ENCODE measurements at places on chromosomes 6 and 20. TPM values are rescaled to one million over a fixed set of nuclear protein-coding genes. Genes with fewer than 3 reads are reported as not detected.

Gene CAP2
- not detected for total RNA-seq

Gene BTNL2
- not detected for total RNA-seq

Gene CEP250
- total RNA-seq: 61.0 TPM

Gene DDO
- total RNA-seq: not detected

Gene KCNQ5
- 6.2 TPM for total RNA-seq

Gene SNX3
- 75.6 TPM for total RNA-seq

Gene DUSP15
- total RNA-seq: not detected

Gene MOG
- not detected for total RNA-seq

Gene DPPA5
- total RNA-seq: not detected

Gene STMND1
- not detected for total RNA-seq

Gene ARFGEF3
- 0.29 TPM for total RNA-seq

Gene TAGAP
- 65.7 TPM for total RNA-seq

Gene TUBB2B
- total RNA-seq: not detected

Gene RALGAPA2
- total RNA-seq: 31.3 TPM

Gene CDSN
- total RNA-seq: not detected

Gene GPANK1
- total RNA-seq: 26.4 TPM

Gene PDE7B
- 1.6 TPM for total RNA-seq

All from activated naive CD4-positive, alpha-beta T cell treated with anti-CD3 and anti-CD28 coated beads, Interleukin-2, amount 10 ng/mL, durations not matched to agents 5 hours and 36 hours (primary cell).